Heart left ventricle (tissue), 16 donors: ENCODE measurements at places on chromosomes 6 and 20.
A peak's percentile ranks its signal among the peaks of the same experiment; 100 is the strongest.

DNA sequence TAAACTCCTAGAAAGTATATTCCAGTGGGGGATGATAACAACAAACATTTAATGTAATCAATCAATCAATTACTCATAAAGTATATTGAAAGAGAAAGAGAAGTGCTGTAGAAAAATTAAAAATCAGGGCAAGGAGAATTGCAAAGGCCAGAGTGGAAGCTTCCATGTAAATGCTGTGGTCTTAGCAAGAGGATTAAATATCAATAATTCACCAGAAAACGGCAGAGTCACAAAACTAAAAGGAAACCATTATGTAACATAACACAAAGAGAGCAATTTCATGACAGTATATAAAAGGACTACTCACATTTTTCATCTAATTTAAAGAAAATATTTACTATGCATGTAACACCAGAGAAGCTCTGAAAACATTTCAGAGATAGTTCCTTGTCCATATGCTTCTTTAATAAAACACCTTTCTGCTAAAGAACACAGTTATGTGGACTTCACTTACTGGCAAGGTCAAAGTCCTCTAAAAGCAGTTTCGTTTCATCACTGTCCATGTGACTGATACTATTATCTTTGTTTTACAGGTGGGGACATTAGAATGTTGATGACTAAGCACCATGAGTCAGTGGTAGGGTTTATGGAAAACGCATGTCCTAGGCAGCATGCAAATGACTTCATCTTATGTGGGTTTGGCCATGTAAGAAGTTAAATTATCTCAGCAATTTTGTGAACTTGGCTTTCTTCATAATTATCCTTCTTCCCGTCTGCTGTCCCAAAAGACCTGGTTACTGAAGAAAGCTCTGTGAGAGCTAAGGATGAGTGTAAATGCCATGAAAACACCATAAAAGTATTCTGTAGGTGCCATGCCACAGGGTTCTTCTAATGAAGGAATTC is 185.8 kb upstream of the TENT5A start:
- no peak overlapping the region for H3K4me3 ChIP-seq
- no peak overlapping the region for H3K27ac ChIP-seq
- no peak for DNase-seq
- peaks cover 3% of the 10 kb centered on the region for H3K4me1 ChIP-seq

DNA sequence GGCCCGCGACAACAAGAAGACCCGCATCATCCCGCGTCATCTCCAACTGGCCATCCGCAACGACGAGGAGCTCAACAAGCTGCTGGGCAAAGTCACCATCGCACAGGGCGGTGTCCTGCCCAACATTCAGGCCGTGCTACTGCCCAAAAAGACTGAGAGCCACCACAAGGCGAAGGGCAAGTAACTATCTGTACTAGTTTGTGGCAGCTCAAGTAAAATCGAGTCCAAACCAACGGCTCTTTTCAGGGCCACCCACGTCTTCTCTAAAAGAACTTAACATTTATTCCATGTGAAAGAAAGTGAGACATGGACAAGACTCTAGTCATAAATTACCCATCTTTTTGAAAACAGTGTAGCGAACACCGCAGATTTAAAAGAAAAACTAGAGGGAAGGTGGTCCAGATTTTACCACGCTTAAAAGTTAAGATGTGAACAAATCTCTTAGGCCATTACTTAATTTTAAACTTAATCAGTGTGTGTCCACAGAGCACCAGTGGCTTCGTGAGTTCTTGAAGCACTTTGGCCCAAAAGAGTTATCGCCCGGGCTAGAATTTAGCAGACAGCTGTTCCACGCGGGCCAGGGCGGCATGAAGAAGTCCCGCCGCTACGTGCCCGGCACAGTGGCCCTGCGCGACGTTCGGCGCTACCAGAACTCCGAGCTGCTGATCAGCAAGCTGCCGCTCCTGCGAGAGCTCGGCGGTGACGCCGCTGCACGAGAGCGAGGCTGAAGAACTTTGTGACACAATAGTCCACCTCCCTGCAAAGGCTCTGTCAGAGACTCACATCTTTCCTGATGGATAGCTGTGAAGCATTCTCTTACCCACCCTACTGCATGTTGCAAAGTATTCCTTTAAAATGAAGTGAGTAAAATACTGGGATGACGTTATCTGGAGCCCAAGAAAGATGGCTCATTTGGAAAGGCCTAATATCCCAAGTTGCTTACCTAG is 113.9 kb upstream of the PRSS16 start:
- H3K36me3 ChIP-seq, result no peaks in the 10 kb centered on the region
- peak overlapping the region; percentile 68 for H3K4me3 ChIP-seq
- H3K4me1 ChIP-seq, result peaks cover 9% of the 10 kb centered on the region
- DNase-seq, result peak; percentile 45
- no peak overlapping the region for H3K27ac ChIP-seq

GRCh38 chr6:16539086-16539931 is 222.0 kb downstream of the ATXN1 start:
- H3K36me3 ChIP-seq, result no peaks in the 10 kb centered on the region
- DNase-seq, result no peak
- H3K27me3 ChIP-seq, result no peaks in the 10 kb centered on the region
- H3K4me3 ChIP-seq, result no peak overlapping the region

- peaks cover 59% of the 10 kb centered on the region for H3K4me1 ChIP-seq
- H3K4me3 ChIP-seq, result peak overlapping the region; percentile 36
- peaks cover 100% of the 10 kb centered on the region for H3K27me3 ChIP-seq
- DNase-seq, result no peak
Observed at GRCh38 chr20:21510414-21511384, 3.2 kb downstream of the NKX2-2 start.
